ENCODE measurements at places on chromosomes 11 and 22.
A peak's percentile ranks its signal among the peaks of the same experiment; 100 is the strongest.

GRCh38 chr22:38033522-38034277, 23.5 kb upstream of the PICK1 start:
- H3K27me3 ChIP-seq, result no peaks in the 10 kb centered on the region
- H3K4me1 ChIP-seq, result peaks cover 5% of the 10 kb centered on the region
- no peak for DNase-seq

GRCh38 chr11:122154994-122155393, 39.0 kb upstream of the BLID start:
- no peak overlapping the region for H3K27ac ChIP-seq
- H3K4me1 ChIP-seq, result peaks cover 25% of the 10 kb centered on the region
- DNase-seq, result no peak
- H3K4me3 ChIP-seq, result no peak overlapping the region
- peaks cover 19% of the 10 kb centered on the region for H3K27me3 ChIP-seq

GRCh38 chr22:19990609-19991394, 25.8 kb downstream of the ARVCF start:
- DNase-seq, result no peak
- H3K36me3 ChIP-seq, result no peaks in the 10 kb centered on the region
- no peaks in the 10 kb centered on the region for H3K27me3 ChIP-seq
- H3K4me1 ChIP-seq, result no peaks in the 10 kb centered on the region
- no peak overlapping the region for H3K27ac ChIP-seq

DNA sequence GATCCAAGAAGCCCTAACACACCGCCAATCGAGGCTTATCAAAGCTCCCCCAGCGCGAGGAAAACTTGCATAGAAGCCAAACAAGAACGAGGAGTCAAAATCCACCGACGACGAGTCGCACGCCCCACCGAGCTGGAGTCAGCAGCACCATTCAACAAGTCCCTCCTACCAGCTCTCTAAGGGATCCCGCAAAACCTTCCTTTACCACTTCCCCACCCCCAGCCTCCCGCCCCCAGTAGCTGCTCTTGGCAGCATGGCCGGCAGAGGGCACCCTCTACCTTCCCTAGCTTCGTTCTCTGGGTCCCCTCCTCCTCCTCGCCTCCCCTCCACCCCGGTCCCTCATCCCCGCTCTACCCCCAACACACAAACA, 1.4 kb downstream of the BDNF start:
- H3K27ac ChIP-seq, result no peak overlapping the region
- H3K36me3 ChIP-seq, result peaks cover 3% of the 10 kb centered on the region
- peaks cover 25% of the 10 kb centered on the region for H3K4me1 ChIP-seq
- H3K4me3 ChIP-seq, result peak overlapping the region; percentile 8

DNA sequence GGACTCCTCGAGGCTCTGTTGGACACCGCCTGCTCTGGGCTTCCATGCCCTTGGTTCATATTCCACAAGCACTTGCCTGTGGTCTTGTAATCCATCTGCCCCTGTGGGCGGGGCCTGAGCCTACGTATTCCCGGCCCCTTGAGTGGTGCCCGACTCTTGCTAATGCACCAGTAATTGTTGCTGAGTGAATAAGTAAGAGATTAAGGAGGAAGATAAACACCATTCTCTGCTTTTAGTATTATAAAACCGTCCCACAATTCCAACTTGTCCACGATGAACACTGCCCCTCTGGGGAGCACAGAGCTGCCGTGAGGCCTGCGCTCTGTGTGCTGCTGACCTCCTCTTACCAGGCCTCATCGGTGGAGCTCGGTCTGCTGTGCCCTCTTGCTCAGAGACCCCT, 50.3 kb downstream of the MICAL2 start:
- H3K27ac ChIP-seq, result peak overlapping the region; percentile 53
- peaks cover 4% of the 10 kb centered on the region for H3K36me3 ChIP-seq
- no peak for DNase-seq
- no peak overlapping the region for H3K4me3 ChIP-seq
- no peaks in the 10 kb centered on the region for H3K27me3 ChIP-seq

GRCh38 chr11:117074119-117074518, 24.1 kb downstream of the SIK3 start:
- H3K36me3 ChIP-seq, result peaks cover 24% of the 10 kb centered on the region
- H3K27ac ChIP-seq, result peak overlapping the region; percentile 39
- H3K27me3 ChIP-seq, result no peaks in the 10 kb centered on the region
- peaks cover 64% of the 10 kb centered on the region for H3K4me1 ChIP-seq
- no peak for DNase-seq
